Activated CD4-positive, alpha-beta T cell treated with anti-CD3 and anti-CD28 coated beads for 1 hour (primary cell): ENCODE measurements at places on chromosomes 3 and 15.
A peak's percentile ranks its signal among the peaks of the same experiment; 100 is the strongest.

DNA sequence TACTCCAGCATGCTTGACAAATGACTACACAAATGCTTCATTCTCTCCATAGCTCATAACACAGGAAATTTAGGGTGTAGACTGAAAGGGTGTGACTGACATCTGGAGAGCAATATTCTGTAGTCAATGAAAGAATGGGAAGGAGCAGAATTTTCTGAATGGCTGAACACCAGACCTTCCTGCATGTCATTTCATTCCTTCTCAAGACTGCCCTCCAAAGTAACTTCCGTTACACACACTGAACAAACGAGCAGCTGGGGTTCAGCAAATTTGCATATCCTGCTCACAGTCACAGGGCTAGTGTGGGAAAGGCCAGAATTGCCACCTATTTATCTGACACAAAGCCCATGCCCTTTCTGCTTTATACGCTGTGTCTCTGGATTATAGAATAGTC is 325.0 kb upstream of the CFAP20DC start:
- DNase-seq, result no peak

DNA sequence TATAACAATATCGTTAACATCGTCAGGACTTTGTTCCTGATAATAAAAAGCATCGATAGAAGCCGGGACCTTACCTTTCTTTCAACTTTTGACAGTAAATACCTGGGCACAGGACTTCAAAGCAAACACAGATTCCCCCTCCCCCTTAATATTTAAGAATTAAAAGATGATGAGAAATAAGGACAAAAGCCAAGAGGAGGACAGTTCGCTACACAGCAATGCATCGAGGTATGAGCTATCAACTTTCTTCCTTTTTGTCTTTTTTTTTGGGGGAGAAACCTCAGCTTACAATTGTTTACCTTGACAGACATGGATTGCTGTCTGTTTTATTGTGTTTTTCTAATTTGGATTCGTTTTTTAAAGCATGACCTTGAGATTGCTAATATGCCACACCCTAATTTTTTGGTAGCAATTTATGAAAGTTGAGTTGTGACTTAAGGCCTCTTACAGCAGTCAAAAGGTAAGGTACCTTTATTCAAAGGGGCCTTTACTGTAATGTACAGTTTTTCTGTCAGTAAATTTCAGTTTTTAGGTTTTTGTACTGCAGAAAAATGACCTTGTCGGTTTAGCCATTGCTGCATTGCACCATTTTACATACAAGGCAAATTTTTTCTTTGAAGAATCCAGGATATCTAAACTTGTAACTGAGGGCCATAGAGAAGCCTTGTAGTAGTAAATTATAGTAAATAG is 1.1 kb downstream of the CHD2 start:
- DNase-seq, result no peak

GRCh38 chr3:24199775-24200247 is 254.7 kb downstream of the NR1D2 start:
- DNase-seq, result no peak

GRCh38 chr15:86213888-86214287 is 134.2 kb downstream of the AGBL1 start:
- DNase-seq, result no peak

DNA sequence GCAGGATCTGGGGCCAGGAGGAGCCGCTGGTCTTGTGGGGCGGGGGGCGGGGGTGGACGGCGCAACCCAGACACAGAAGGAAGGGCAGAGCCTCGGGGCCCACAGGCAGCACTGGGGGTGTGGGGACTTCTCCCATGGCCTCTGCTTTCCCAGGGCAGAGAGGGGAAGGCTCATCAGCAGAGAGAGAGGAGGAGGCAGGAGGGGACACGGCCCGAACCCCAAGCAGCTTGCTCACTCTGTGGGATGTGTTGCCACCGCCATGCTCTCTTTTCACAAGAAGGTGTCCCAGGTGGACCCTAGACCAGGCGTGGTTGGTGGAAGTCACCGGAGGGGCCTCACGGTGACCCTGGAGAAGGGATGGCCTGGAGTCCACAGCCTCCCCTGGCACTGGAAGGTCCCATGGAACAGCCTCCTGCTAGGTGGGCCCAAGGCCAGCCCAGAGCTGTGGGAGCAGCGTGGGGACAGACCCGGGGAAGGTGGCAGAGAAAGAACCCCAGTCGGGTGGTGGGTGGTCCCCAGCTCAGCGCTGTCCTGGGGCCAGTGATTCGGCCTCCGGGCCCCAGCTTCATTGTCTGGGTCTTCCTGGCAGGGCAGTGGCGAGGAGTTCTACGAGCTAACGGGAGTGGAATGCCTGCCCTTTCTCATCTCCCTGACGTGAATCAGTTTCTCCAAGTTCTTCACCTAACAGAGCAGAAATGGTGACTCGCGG is 46.8 kb upstream of the PCSK6 start:
- no peak for DNase-seq

- no peak for DNase-seq
Observed at GRCh38 chr3:180755556-180755955, 76.3 kb upstream of the CCDC39 start.

DNA sequence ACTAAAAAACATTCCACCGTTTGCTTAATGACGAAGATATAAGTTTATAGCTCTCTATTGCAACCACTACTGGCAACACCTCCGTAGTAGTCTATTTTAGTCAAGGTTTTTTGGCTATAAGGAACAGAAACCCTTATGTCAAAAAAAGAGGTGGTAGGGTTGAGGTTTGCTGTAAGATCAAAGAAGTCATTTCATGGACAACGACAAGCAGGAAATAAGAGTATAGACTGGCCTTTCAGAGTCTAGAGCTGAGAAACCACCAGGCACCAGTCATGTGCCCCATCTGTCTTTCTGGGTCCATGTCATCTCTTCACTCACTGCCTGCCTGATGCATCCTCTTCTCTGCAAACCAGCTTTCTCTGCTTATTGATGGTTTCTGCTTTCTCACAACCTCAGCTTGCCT is 42.7 kb downstream of the THBS1 start:
- DNase-seq, result no peak

GRCh38 chr3:124650798-124651197 is 79.5 kb upstream of the UMPS start:
- DNase-seq, result no peak

- no peak for DNase-seq
Observed at GRCh38 chr3:173774294-173774693, 376.8 kb downstream of the NLGN1 start.

DNA sequence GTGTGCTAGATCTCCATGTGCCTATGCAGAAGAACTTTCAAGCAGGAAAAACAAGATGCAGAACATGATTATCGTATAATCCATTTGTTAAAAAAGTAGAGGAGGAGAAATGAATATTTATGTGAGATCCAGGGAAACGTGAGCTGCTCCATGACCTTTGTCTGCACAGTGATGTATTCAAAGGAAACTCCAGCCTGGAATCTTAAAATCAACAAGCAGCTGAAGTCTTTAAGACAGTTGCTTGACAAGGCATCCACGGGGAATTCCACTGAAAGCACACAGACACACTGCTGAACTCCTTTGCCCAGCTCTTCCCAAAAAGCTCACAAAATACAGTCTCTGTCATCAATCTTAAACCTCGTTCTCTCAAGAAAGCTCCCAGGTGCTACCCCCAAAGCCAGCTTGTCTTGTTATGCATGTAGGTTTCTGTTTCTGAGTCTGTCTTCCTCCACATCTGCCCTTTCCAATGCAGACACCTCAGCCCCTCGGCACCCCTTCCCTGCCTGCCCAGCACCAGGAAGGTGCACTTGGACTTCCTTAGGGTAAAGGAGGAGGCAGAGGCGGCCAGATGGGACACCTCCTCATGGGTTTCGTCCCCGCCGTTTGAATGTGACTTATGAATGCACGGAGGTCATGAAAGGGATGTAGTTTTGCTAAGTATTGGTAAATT is 28.7 kb downstream of the LRRK1 start:
- DNase-seq, result no peak

DNA sequence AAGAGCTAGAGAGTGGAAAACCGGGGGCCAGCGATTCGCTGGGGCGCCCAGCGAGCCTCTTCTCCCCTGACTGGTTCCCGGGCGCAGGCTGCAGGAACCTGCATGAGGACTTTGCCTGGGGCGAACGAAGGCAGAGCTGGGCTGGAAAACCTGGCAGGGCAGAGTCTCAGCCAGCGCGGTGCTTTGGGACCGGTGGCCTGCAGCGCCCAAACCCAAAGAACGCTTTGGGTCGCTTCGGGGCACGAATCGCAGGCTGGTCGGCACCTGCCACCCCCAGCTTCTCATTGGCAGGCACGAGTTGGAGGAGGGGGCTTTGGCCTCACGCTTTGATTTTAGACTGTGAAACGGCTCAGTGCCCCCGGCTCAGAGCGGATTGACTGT is 3.0 kb downstream of the ONECUT1 start:
- no peak for DNase-seq

DNA sequence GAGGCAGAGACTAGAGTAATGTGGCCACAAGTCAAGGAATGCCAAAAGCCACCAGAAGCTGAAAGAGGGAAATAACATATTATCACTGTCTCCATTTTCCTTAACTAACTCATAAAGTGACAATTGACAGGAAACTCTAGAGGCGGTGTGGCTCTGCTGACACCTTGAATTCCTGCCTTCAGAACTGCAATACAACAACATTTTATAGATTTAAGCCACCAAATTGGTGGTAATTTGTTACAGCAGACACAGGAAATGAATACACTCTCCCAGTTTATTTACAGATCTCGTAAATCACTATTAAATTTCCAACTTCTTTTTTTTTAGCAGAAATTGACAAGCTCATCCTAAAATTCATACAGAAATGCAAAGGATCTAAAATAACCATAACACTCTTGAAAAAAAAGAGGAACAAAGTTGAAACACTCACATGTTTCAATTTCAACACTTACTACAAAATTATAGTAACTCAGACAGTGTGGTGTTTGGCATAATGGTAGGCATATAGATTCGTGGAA is 449.9 kb downstream of the OTOL1 start:
- DNase-seq, result no peak

GRCh38 chr3:27686642-27687041 is 35.5 kb downstream of the EOMES start:
- DNase-seq, result no peak

DNA sequence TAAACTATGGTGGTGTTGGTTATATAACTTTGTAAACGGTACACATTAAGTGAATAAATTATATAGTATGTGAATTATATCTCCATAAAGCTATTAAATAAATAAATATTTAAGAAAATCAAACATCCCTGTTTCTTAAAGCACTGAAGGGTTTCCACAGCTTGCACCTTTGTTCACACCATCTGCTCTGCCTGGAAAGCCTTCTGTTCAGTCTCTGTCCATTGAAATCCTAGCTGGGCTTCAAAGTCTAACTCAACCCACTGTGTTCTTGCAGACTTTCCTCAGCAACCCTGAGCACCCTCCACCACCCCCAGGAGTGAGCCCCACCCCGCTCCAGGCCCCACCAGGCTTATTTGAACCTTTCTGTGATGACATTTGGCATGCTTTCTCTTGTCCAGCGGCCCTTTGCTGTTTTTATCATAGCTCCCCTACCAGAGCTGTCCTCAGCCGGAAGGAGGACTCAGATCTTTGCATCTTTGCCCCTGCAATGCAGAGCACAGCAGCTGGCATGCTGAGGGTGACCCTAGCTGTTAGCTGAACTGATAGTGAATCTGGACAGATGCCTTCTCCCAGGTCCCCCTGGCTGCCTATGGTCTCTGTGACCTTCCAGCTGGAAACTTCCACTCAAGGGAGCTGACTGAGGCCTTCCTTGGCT is 105.2 kb downstream of the DAPK2 start:
- no peak for DNase-seq

GRCh38 chr15:86237111-86237500 is 157.4 kb downstream of the AGBL1 start:
- no peak for DNase-seq

DNA sequence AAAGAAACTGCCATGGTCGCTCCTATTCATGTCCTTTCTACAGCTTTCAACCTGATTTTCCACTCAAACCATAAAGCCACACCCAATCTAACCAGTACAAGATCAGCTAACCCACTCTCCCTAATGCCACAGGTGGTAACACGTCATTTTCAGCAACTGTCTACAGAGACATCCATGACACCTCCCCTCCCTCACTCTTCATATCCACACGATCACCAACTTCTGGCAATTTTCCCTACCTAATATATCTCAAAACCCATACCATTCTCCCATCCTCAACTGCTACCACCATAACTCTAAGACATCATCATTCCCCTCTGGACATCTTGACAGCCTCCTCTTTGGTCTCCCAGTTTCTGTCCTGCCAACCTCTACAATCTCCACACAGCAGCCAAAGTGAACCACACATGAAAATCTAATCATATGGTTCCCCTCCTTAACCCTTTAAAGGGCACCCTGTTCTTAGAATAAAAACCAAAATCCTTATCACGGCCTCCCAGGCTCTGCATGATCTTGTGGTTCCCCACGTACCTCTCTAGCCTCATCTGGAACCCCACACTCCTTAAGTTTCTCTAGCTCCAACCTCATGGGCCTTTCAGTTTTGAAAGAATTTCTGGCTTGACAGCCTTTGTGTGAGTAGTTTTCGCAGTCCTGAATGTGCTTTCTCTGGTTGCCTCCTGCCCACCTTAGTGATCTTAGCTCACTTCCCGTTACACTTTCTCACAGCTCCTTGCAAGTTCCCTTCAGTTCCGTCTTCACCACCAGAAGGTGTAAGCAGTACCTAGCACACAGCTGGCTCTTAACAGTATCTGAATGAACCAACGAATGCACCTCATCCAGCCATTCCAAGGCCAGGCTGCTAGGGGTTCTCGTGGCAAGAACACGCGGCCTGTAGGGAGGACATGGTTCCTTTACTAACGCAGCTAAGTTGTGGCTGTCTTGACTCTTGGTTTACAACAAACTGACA is 33.4 kb downstream of the SPINK8 start:
- peak; percentile 9 for DNase-seq
